ENCODE measurements at places on chromosomes 7 and 10.

DNA sequence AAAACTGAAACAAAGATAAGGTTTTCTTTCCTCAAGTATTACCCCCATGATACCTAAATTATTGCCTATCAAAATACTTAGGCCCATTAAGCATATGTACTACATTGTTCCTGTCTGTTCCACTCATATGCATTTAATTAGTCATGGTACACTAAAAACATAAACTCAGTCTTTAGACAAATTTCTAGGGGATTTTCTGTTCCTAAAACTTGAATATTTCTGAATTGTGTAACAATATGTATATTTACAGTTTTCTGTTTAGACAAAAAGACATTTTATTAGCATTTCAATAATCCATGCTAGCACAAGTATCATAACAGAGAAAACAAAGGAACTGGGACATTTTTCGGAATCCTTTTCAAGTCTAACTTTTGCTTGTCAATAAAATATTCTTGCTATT is 234.2 kb downstream of the CRPPA start:
- DNase-seq, result no peak

DNA sequence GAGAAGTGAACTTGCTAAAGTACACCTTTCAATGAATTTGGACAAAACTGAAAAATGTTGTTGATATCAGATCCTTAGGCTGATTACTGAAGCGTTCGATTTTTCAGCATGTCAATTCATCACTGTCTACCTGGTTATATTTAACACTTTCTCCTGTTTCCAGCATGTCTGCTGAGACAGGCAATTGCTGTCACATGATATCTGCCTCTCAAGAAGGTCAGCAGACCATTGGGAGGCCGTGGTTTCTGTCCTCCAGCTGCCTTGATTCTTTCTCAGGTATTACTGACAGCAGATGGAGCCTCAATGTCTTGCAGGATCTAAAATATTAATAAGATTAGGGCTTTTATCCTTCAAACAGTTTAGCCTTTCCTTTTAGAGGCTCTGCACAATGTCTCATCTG is 127.5 kb downstream of the SNX10 start:
- DNase-seq, result no peak

GRCh38 chr10:1287971-1288401 is 231.8 kb downstream of the WDR37 start:
- no peak for DNase-seq

DNA sequence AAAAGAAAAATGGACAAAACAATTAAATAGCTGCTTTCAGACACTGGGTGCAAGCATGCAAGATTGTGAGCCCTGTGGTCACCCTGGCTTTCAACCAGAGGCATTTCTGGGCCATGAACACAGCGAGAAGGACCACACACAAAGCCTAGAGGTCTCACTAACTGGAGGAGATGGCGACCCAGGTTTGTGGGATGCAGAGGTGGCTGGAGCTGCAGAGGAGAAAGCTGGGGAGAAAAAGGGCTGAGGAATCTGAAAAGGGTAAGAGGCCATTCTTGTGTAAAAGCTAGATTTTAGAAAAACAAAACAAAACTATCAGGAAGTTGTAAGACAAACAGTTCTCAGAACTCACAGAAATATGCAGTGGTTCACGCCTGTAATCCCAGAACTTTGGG is 30.1 kb upstream of the PTPRN2 start:
- no peak for DNase-seq

DNA sequence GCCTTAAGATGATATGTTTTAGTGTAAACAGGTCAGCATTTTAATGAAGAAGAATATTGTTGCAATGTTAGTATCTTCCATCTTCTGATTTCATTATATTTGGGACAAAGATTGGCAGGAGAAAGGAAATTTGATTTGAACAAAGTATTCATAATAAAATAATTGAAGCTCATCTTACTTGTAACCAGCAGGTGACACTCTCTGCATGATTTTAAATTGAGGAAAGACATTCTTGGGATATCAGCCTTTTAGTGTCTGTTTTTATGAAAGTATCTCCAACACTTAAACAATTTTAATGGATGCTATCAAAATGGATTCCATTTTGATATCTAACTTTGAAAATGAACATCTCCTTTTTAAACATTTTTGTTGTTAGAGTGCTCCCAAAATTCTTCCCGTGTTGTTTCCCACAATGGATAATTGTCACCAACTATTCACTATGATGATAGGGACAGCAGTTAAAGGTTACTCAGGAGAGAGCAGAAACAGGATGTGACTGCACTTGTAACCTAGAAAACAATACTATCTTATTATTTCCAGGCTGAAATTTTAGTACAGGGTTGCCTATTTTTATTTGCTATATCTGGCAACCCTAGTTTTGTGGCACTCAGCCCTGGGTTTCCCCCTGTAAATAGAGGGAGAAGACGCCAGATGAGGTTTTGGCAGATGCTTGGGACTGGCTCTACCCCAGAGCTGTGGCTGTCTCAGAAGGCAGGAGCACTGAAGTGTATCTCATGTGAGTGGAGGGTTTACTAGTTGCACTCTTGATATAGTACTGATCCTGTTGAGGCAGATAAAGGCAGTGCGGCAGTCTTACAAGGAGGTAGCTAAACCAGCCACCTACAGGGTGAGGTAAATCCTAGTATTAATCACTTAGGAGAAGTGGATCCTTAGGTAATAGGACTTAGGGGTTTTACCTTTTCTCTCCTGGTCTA is 31.0 kb upstream of the ABCB4 start:
- no peak for DNase-seq

- no peak for DNase-seq
Observed at GRCh38 chr7:36916116-36916515, 191.8 kb upstream of the AOAH start.

DNA sequence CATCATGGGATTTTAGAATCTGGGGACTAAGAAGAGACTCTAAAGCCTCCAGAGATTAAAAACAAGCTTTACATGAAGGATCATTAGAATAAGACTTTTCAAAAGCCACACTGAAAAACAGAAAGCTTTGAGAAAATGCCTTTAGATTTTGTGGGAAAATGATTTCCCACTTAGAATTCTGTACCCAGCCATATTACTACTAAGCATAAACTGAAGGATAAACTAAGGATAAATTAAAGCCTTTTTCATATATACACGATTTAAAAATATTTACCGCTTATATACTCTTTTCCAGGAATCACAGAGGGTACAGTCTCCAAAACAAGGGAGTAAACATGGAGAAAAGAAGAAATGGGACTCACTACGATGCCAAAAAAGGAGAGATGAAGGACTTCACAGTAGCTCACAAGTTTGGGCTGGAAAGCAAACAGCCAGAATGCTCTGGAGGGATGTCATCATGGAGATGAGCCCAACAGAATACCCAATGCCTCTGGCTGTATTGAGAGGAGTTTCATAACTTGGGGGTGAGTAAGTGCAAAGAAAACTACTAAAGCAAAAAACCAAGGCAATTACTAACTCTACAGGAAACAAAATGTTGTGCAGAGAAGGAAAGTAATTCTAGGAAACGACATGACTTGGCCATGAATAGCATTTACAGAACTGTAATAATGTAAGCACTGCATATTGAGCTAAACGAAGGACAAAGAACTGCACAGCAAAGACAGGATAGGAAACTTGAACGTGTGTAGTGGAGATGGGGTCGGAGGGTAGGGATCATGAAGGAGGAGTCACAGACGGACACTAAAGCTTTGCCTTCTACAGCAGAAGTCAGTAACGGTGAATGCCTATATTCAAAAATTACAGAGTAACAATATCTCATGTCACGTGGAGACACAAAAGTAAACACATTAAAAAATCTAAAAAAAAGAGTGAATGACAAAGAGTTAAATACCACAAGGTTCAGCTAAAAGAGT is 61.4 kb upstream of the ASAH2 start:
- no peak for DNase-seq

DNA sequence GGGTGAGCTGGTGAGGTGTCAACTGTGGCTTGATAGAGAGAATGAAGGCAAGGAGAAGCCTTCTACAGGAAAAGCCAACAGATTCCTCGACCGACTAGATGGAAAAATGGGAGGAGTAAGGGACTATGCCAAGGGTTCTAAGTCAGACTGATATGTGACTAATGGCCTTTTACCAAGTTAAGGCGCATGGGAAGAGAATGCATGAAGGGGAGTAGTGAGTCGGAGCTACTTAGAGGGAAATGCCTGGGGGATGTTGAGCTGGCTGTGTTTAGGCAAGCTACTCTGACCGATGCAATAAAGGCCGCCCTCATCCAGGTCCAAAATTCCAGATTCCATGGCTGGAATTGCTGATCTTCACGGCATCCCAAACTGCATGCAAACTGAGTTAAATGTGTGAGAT is 48.2 kb downstream of the APBB1IP start:
- no peak for DNase-seq
